ENCODE measurements at places on chromosomes 1 and 21. TPM values are rescaled to one million over a fixed set of nuclear protein-coding genes. Genes with fewer than 3 reads are reported as not detected.
A peak's percentile ranks its signal among the peaks of the same experiment; 100 is the strongest.

IVL gene
- total RNA-seq: not detected

OR2T27 gene
- not detected for total RNA-seq

NR5A2 gene
- 7.0 TPM for total RNA-seq

ILDR2 gene
- 1.2 TPM for total RNA-seq

SMAP2 gene
- 12.1 TPM for total RNA-seq

SELENBP1 gene
- total RNA-seq: 15.6 TPM

TMEM54 gene
- 0.49 TPM for total RNA-seq

DNA sequence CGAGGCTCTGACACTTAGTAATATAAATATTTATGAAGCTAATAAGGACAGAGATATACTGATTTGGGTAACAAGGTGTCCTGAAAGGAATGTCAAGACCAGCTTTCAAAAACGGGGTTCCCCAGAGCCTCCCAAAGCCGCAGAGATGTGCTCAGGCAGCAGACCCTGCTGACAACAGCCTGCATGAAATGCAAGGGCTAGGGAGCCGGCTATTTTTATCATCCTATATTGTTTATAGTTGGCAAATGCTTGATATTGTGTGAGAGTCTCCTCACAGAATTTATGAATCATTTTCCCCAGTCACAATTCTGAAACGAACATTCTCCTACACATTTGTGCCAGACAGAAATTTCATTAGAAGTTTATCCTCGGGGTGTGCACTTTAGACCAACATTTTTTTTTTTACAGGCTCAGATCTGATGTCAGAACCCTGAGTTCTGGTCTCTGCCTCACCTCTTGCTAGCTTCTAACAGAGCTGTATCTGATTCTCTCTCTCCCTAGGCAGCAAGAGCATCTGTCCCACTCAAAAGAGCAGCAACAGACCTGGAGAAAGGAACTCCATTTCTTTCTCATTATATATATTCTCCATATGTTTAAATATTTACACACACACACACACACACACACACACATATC lies 302.3 kb upstream of the PLD5 start:
- H3K27ac ChIP-seq: no peak overlapping the region
- H3K4me1 ChIP-seq: no peaks in the 10 kb centered on the region
- H3K27me3 ChIP-seq: peaks cover 1% of the 10 kb centered on the region
- no peak overlapping the region for H3K4me3 ChIP-seq
- H3K36me3 ChIP-seq: no peaks in the 10 kb centered on the region

GRCh38 chr1:40818264-40818961 lies 34.8 kb downstream of the KCNQ4 start:
- peaks cover 6% of the 10 kb centered on the region for H3K27me3 ChIP-seq
- DNase-seq: peak; percentile 49
- H3K4me1 ChIP-seq: peaks cover 5% of the 10 kb centered on the region
- no peaks in the 10 kb centered on the region for H3K36me3 ChIP-seq
- no peak overlapping the region for H3K27ac ChIP-seq

GRCh38 chr1:21818656-21819055 lies 6.6 kb downstream of the LDLRAD2 start:
- H3K4me3 ChIP-seq: peak overlapping the region; percentile 35
- peaks cover 19% of the 10 kb centered on the region for H3K4me1 ChIP-seq
- peak; percentile 58 for DNase-seq

DNA sequence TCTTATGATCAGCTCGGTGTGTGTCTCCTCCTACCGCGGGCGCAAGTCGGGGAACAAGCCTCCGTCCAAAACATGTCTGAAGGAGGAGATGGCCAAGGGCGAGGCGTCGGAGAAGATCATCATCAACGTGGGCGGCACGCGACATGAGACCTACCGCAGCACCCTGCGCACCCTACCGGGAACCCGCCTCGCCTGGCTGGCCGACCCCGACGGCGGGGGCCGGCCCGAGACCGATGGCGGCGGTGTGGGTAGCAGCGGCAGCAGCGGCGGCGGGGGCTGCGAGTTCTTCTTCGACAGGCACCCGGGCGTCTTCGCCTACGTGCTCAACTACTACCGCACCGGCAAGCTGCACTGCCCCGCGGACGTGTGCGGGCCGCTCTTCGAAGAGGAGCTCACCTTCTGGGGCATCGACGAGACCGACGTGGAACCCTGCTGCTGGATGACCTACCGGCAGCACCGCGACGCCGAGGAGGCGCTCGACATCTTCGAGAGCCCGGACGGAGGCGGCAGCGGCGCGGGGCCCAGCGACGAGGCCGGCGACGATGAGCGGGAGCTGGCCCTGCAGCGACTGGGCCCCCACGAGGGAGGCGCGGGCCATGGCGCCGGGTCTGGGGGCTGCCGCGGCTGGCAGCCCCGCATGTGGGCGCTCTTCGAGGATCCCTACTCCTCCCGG lies 1.5 kb downstream of the KCNC4 start:
- peak overlapping the region; percentile 90 for H3K4me3 ChIP-seq
- no peak for DNase-seq
- H3K27ac ChIP-seq: no peak overlapping the region
- peaks cover 9% of the 10 kb centered on the region for H3K36me3 ChIP-seq
- peaks cover 51% of the 10 kb centered on the region for H3K4me1 ChIP-seq

GRCh38 chr21:37337831-37338230 lies 28.7 kb upstream of the DYRK1A start:
- peaks cover 21% of the 10 kb centered on the region for H3K4me1 ChIP-seq
- no peak overlapping the region for H3K27ac ChIP-seq
- H3K36me3 ChIP-seq: no peaks in the 10 kb centered on the region

DNA sequence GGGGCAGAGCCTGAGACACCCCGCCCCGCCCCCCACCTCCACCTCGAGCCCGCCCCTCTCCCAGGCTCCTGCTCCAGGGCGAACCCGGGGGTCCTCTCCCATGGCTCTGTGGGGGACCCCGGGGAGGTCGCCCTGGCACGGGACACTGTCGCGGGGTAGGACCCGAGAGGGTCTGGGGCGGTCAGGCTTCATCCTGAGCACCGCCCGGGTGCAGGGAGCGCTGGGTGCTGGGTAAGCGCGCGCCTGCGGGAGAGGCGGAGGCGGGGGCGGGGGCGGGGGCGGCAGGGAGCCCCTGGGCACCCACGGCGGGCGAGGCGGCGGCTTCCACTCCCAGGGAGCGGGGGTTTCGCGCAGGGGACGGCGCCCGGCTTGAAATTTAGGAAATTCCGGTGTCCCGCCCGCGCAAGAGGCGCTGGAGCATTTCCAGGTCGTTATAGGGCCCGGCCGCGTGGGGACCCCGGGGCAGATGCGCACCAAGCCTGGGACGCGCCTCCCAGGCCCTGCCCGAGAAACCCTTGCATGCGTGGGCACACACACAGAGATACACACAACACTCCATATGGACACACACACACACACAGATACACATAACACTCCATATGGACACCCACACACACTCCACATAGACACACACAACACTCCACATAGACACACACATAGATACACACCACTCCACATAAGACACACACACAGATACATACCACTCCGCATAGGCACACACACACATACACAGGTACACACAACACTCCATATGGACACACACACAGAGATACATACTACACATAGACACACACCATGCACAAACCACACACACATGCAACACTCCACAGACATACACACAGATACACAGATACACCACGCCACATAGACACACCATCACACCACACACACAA lies 48.7 kb upstream of the SLC19A1 start:
- H3K4me1 ChIP-seq: no peaks in the 10 kb centered on the region
- H3K4me3 ChIP-seq: no peak overlapping the region
- no peak overlapping the region for H3K27ac ChIP-seq
- DNase-seq: no peak

DNA sequence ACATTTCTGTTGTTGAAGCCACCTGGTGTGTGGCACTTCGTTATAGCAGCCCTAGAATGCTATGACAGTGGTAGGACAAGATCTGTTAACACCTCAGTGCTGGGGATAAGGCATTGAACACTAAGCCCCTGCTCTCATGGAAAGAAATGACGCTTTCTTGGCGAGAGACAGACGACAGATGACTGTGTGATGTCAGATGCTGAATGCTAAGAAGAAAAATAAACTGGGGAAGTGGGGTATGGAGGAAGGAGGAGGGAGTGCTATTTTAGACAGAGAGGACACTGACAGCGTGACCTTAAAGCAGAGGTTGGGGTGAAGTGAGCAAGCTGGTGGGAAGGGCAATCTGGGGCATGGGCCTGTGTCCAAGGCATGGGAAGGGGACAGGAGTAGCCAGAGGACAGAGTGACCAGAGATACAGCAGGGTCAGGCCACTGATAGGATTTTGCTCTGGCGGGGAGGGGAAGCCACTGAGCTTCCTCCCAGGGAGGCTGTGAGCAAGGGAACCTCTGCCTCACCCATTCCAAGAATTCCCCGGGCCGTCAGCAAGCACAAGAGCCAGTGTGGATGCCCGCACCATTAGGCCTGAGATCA lies 15.2 kb downstream of the DOP1B start:
- H3K4me3 ChIP-seq: no peak overlapping the region
- DNase-seq: no peak
- no peaks in the 10 kb centered on the region for H3K4me1 ChIP-seq
- H3K27me3 ChIP-seq: peaks cover 3% of the 10 kb centered on the region
- peaks cover 6% of the 10 kb centered on the region for H3K36me3 ChIP-seq

DNA sequence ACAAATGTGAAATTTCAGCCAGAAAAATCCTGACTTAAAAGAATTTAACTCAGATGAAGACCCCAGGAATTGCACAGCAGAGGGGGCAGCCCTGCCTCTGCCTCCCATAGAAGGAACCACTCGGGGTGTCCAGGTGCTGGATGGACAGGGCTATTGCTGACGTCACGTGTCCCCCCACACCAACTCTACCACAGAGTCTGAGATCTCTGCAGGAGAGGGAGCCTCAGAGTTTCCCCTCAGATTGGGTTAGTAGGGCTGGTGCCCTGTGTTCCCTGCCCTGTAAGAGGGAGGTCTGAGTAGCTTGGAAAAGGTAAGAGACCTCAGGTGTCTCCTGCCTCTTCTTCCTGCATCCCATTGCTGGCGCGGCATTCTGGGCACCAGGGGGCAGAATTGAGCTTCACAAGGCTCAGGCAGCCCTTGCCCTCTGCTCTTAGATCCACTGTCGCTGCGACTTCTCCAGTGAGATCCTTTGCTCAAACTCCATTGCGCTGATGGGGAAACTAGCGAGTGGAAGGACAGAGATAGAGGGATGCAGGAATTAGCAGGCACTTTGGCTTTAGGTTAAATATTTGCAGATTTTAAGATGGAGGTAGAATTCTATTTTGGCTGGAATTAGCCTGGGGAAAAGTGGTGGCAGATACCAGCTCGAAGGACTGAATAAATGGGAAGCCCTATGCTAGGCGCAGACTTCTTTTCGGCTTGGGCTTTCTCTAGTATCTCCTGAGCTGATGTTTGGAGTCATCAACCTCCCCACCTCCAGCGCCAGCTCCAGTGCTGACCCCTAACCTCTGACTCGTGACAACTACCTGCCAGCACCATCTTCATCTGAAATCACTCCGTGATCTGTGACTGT lies 42.8 kb upstream of the DMBX1 start:
- no peaks in the 10 kb centered on the region for H3K36me3 ChIP-seq
- no peak overlapping the region for H3K4me3 ChIP-seq
- DNase-seq: peak; percentile 89

DNA sequence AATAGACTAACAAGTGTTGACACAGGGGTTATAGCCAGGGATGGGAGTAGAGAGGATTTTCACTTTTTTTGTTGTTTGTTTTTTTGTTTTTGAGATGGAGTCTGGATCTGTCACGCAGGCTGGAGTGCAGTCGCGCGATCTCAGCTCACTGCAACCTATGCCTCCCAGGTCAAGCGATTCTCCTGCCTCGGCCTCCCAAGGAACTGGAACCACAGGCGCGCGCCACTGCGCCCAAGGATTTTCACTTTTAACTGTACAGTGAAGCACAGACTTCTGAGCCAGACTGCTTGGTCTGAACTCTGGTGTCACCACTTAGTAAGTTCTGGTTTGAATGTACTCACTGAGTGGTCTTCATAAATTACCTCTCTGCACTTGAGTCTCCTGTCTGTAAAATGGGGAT lies 40.2 kb upstream of the WASF2 start:
- H3K27ac ChIP-seq: no peak overlapping the region
- DNase-seq: no peak
- peaks cover 33% of the 10 kb centered on the region for H3K36me3 ChIP-seq

- no peak for DNase-seq
- no peaks in the 10 kb centered on the region for H3K4me1 ChIP-seq
- no peak overlapping the region for H3K27ac ChIP-seq
- no peaks in the 10 kb centered on the region for H3K27me3 ChIP-seq
- no peak overlapping the region for H3K4me3 ChIP-seq
Observed at GRCh38 chr1:177425199-177425598, 254.4 kb downstream of the BRINP2 start.

DNA sequence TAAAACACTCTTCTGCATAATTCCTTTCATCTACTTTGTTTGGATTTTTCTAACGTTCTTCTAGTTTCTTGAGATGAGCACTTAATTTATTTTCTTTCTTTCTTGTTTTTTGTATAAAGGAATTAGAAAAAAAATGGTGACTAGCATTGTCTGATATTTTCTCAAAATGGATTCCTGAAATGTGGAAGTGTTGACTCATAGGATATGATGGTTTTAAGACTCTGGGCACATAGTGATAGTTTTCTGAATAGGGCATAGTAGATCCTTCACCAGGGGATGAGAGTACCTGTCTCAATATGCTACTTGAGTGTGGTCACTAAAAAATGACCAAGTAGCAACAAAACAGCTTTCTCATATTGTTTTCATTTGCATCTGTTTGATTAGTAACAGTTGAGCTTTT lies 100.9 kb downstream of the PEX14 start:
- H3K36me3 ChIP-seq: no peaks in the 10 kb centered on the region
- H3K27me3 ChIP-seq: no peaks in the 10 kb centered on the region
- DNase-seq: no peak
- H3K4me1 ChIP-seq: no peaks in the 10 kb centered on the region
- no peak overlapping the region for H3K27ac ChIP-seq

DNA sequence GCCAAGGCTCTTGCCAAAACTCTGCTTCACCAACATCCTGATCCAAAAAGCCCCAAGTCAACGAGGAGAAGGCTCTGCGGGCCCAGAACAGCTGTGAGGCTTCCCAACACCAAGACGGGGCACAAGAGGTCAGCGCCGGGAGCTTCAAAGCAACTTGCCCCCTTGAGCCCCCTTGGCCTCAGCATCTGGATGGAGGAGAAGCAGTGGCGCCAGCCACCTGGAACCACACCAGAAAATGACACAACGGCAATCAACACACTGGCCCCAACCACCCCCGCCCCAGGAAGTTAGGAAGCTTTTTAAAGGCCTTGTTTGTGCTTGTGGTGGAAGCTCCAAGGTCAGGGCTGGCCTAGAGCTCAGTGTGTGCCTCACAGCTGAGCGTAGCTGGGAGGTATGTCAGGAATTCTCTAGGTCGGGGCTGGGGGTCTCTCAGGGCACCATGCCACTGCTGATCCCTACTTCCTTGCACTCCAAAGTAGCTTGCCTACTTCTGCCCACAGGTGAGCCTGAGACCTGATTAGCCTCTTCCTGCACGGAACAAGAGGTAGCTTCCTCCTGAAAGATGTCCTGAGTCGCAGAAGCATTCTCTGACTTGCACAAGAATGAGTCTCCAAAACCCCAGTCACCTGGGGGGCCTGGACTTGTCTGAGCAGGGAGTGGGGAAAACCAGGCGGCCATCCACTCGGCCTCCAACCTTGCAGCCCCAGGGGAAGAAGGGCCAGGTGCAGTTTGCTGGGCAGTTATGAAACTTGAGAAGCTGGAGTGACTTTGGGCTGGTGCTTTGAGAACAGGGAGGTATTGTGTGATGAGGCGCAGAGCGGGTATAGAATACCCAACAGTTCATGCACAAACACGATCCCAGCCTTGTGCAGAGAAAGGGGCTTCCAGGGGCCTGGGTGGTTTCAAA lies 9.7 kb upstream of the SRP9 start:
- H3K27me3 ChIP-seq: no peaks in the 10 kb centered on the region
- DNase-seq: no peak
- H3K4me1 ChIP-seq: peaks cover 20% of the 10 kb centered on the region
- no peaks in the 10 kb centered on the region for H3K36me3 ChIP-seq
- no peak overlapping the region for H3K27ac ChIP-seq

Measured in endothelial cell (in vitro differentiated cells).